ENCODE measurements at places on chromosomes 1 and 21.

DNA sequence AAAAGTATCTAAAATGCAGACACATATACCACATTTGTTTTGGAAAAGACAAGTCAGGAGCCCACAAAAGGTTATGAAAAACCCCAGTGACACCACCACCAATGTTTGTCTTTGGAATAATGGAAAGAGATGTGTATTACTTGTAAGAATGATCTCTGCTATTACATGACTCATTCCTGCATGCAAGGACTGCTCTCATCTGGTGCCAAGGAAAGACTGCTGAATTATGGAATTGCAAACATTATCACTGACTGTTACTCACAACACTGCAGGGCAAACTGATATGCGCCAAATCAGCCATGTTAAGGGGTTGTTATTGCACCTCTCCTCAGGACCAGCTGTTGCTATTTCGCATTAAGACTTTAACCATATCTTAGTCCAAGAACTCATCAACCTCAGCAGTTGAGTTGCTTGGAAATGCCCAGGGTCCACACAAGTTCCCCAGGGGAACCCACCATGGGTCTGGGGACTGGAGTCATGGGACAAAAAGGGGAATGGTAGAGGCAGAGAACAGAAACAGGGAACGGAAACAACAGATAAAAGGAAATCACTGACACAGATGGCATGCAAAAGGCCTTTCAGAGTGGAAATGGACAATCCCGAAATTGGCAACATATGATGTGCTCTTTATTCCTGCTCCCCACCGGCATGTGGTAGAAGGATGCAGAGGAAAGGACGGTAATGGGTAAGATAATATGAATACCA lies 34.4 kb downstream of the CAPZB start:
- DNase-seq, result no peak

DNA sequence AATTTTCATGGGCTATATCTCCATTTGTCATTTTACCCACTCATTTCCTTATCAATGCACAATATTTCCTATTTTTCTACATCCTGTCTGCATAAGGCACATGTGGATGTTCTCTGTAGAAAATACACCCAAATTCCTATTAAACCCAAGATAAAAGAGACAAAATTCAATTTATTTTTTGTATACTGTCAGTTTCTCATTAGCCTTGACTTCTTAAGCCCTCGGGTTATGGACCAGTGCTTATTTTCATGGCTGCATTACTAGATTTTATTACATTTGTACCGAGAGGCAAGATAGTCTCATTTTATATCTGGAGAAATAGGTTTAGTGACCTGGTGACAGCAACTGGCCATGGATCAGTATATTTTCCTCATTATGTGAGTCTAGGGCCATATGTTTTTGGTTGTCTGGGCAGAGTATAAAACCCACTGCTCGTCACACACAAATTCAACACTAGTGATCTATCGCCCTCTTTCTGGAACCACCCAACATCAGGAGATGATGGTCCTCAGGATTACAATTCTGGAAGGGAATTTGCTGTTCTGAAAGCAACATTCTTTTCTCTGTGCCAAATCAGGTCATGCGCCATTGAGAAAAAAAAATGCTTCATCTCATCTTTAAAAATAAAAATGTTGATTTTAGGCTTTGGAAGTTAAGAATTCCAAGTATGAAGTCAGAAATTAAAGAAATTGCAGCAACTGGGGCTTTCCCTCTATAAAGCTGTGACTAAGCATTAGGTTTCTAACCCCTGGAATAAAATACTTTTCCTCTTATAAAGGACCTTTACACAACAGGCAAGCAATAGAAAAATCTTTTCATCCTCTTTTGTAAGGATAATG lies 81.4 kb downstream of the ASTN1 start:
- DNase-seq, result no peak

DNA sequence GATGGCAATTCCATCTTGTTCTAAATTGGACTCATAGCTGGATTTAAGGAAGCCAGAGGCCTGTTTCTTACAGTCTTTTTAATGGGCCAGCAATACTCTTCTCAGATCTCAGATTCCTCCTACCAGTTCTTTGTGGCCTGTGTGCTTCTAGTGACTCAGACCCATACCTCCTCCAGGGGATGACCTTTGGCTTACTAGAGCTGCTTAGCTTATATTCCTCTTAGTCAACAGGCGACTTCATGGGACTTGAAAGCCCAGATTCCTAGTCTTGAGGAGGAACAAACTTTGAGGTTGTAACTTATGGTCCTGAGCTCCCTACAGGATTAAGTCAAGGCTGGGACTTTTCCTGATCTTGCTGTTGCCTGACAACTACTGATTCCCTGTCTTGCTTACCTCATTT lies 12.4 kb upstream of the PAPPA2 start:
- no peak for DNase-seq

GRCh38 chr1:150012611-150013010 lies 2.1 kb upstream of the OTUD7B start:
- no peak for DNase-seq

- no peak for DNase-seq
Observed at GRCh38 chr1:32749332-32749731, 46.8 kb upstream of the SYNC start.

GRCh38 chr1:204345941-204346645 lies 13.6 kb downstream of the PLEKHA6 start:
- DNase-seq, result no peak

GRCh38 chr1:12230549-12231275 lies 882 bp downstream of the VPS13D start:
- DNase-seq, result peak; percentile 27

Measured in HepG2 (cell line).